ENCODE measurements at places on chromosomes 7 and 10. TPM values are rescaled to one million over a fixed set of nuclear protein-coding genes. Genes with fewer than 3 reads are reported as not detected.

GRCh38 chr10:9149134-9149533 lies 1094.6 kb downstream of the GATA3 start:
- DNase-seq = no peak

DNA sequence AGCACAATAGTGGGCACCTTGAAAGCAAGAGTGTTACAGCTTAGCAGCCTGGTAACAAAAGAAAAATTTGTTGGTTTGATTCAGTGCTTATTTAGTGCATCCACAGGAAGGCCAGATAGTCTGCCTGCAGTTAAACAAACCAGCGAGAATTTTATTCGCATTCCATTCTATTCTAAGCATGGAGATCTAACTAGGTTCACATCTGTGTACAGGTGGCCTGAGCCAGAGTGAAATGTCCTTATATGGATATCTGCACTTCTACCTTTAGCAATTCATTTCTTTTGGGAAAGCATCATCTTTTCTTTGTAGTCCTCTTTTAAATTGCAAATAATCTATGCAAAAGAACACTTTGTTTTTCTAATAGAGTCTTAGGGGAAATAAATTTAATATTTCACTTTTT lies 659.0 kb upstream of the FZD8 start:
- DNase-seq = no peak

DNA sequence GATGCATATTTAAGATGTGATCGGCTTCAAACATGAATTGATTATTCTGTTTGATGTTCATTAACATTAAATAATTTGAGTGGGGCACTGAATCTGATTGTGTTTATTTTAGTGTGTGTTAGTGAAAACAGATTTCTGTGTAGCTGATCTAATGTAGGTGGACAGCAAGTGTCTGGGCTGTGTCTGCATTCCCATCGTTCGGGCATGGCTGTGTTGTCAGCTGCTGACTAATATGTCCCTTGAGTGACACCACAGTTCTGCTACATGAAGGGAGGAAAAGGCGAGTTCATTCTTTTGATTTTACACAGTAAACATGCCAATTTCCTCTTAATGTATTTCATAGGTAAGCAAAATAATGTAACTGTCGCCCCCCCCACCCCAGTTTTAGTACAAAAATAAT lies 203.0 kb downstream of the CNTNAP2 start:
- no peak for DNase-seq

GRCh38 chr10:27526242-27526641 lies 22.1 kb downstream of the RAB18 start:
- no peak for DNase-seq

- DNase-seq = no peak
Observed at GRCh38 chr10:119826771-119827170, 45.9 kb downstream of the MCMBP start.

- DNase-seq = peak; percentile 92
Observed at GRCh38 chr7:36128448-36129047, 24.5 kb upstream of the EEPD1 start.

DNA sequence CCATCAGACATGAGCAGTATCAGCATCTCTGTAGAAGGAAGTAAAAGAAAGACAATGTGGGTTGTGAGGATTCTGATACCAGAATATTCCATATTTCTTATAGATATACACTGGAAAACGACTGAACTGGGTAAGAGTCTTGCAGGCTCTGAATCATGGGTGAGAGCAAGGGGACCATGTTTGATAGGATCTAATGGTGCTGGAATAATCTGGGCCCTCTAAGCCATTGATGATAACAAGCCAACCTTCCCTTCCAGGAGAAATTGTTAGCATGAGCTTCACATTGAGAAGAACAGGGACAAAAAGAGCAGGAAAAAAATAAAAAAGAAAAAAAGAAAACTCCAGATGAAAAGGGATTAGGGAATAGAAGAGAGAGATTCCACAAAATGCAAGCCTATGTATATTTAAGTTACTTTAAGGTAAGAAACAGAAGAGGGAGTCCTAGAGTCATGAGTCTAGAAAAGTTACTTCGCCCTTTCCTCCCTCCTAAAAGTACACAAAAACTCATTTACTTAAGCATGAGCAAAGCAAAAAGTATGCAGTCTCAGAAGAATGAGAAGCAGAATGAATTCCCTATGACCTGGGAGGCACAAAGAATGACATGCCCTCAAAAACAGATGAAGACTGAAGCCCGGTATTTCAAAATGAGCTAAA lies 181.9 kb downstream of the TMEM26 start:
- DNase-seq = peak; percentile 15

DNA sequence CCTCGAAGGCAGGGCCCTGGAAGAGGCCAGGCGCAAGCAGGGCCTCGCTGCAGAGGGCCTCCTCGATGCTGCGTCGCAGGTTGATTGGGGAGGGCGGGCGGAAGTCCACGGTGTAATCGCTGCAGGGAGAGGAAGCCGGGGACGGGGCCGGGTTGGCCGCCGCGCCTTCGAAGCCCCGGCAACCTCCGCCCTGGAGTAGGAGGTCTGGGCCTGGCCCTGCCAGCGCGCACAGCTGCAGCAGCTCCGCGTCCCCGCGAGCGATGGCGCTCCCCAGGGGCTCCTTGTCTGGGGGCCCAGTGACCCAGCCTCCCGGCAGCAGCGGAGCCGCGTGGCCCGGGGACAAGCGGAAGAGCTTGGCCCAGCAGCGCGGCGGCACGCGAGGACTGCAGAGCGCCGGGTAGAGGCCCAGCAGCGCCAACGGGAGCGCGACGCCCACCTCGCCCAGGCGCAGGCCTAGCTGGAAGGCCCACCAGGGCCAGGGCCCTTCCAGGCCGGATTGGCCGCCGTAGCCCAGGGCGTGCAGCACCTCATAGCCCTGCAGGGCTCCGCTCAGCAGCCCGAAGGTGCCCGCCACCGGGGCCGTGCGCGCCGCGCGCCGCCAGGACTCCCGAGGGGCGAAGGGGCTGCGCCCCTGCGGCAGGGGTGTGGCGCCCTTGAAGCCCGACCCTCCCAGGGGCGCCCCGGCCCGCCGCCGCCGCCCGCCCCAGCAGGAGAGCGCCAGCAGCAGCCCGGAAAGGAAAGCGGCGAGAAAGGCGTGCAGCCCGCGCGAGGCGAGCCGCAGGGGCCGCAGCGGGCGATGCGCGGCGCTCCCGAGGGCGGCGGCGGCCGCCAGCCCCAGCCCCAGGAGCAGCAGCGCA lies 7.8 kb upstream of the RBM28 start:
- DNase-seq = no peak

DNA sequence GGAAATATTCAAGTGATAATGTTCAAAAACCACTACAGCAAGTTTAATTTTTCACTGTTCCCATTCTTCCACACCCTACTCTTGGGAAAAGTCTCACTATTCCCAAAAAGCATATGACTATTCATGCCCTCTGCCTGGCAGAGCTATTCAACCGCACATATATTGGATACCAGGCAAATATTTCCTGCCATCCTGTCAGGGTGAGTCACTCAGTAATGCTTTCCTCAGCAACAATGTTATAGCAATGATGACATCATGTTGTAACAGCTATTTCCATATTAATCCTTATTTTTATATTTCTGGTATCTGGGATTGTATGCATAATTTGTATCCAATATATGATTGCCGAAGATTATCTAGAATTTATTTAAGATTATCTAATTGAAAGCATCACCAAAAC lies 114.0 kb upstream of the PLXDC2 start:
- DNase-seq = no peak

DNA sequence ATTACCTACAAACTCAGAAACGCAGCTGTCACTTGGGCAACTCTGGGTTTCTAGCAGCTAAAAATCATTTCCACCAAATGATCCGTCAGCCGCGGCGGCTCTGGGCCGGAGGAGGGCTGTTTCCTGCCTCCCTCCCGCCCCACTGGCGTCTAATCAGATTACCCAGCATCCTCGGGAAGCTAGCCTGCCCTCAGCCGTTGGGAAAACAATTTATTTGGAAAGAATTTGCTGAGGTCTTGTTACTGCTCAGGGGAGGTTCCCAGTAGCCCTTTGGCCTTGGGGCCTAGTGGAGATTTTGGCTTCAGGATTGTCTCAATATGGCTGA lies 65.0 kb upstream of the ADGRA1 start:
- DNase-seq = no peak

GRCh38 chr10:103058034-103058433 lies 135.0 kb downstream of the NT5C2 start:
- DNase-seq = no peak

DNA sequence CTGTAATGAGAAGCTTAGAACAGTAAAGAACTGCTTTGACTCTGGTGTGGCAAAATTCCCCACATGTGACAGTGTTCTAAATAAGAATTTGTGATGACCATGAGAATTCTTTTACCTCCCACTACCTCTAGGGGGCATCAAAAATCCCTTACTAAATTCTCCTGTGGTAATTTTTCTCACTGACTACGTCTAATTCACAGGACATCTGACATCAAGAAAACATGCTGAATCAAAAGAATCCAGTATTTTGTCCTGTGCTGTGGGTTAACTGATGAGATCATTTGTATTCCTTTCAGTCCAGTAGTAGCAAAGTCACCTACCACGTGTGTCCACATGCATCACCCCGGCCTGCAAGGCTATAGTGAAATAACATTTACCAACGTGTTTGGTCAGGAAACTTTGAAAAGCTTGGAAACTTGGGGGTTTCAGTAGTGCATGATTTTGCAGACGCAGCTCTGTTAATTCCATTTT lies 103.8 kb downstream of the ATE1 start:
- peak; percentile 54 for DNase-seq

DNA sequence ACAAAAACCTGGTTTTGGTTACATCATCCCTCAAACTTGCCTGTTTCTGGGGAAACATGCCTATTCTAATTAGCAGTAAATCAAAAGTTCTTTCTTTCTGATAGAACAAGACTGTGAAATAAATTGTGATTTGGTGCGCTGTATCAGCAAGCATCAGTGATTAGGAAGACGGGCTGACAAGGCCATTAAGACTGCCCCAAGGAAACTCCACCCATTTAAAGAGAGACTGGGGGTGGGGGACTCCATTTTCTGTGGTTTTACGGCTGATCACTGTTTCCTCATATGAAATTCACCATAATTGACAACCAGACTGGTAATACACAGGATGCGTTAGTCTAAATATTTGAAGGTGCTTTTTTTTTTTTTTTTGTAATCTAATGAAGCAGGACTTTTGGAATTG lies 68.7 kb downstream of the MBL2 start:
- DNase-seq = peak; percentile 74

DNA sequence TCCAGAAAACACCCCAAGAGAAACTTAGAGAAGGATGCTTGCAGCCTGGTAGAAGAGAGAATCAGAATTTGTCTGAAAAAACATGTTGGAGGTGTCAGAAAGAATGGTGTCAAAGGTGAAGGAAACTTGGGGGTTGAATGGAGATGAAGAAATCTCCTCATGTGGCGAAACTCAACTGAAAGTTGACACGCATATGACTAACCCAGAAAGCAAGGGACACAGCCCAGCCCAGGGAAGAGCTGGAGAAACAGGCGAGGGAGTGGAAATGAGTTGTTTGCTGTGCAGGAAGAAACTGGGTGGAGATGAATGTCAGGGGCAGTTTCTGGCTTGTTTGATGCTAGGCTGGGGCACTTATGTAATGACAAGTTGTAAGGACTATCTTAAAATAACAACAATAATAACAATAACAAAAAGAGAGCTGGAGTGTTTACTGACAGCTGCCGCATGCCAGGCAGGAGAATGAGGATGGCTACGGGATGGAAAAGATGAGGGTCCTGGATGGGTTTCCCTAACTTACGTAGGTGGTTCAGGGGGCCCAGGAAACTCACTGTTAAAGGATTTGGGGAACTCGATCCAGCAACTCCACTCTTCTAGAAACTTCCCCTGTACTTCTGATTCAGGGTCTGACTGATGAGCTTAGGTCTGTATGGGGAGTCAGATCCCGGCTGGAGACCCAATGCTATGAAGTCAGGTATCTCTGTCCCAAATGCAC lies 57.4 kb downstream of the MAP3K8 start:
- DNase-seq = no peak

DNA sequence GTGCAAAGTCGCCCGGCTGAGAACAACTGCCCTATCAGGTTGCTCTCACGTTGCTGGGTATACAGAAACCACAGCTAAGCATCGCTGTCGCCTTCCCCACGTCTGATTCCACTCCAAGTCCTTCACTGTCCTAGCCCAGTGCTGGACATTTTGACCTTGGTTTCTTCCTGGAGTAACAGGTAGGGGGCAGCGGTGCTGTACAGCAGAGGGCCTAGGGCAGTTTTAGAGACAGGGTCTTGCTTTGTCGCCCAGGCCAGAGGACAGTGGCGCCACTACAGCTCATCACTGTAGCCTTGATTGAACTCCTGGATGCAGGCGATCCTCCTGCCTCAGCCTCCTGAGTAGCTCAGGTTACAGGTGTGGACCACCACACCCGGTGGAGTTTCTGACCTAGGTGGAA lies 2.6 kb downstream of the CLDN15 start:
- peak; percentile 27 for DNase-seq

GRCh38 chr7:67484244-67484751 lies 487.7 kb downstream of the TYW1 start:
- peak; percentile 10 for DNase-seq

DNA sequence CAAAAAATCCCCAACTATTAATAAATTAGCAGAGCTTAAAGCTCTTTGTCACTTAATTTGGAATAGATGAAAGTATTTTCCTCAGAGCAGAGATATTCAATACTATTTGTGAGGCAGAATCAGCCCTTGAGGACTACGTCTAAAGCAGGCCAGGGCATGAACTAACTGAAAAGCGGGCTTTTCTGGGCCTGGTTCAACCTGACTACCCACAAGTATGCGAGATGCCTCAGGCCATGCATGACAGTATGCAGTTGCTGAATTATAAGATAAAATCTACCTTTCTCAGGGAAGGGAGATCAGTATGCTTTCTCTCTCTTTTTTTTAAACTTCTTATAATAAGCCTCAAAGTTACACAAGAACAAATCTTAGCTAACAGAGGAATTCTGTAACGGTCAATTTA lies 20.1 kb downstream of the TMEM168 start:
- no peak for DNase-seq

DNA sequence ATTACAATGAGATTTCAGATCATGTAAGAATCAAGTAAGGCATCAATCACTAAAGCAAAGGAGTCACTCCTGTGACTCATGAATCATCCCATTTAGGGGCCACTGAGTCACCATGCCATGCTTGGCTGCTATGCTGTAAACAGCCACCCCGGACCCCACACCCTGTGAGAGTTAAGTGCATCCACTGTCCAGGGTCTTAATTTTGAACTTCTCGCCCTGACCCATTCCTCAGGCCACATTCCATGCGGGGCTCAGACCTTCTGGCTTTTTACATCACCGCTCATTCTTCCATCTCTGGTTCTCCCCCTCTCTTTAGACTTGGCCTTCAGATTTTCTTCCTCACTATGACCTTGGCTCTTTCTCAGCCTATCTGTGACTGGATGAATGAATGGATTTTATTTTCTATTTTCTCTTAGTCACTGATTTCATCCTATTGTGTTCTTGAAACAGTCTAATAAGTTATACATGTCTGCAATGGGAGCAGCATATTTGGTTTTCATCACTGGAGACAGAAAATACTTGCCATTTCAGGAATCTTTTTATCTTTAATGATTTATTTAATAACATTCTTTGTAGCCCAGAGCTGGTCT lies 239.6 kb downstream of the SKIDA1 start:
- DNase-seq = peak; percentile 49

GRCh38 chr10:133359972-133360610 lies 2.3 kb upstream of the FUOM start:
- no peak for DNase-seq

The TSPAN12 gene
- 19.0 TPM for total RNA-seq

The H2BK1 gene
- not detected for total RNA-seq

The SLC25A28 gene
- total RNA-seq = 32.6 TPM

The TMEM236 gene
- 0.24 TPM for total RNA-seq

The MINDY4 gene
- total RNA-seq = 4.7 TPM

The PDIA4 gene
- 308 TPM for total RNA-seq

The CPA2 gene
- total RNA-seq = not detected

The FAM24B gene
- total RNA-seq = 8.5 TPM

Data from endothelial cell of umbilical vein (primary cell).